Activated naive CD4-positive, alpha-beta T cell treated with anti-CD3 and anti-CD28 coated beads, Interleukin-2, amount 50 U/mL, for 72 hours (primary cell): ENCODE measurements at places on chromosomes 7 and 10.

GRCh38 chr7:126016722-126017121 is 1087.1 kb upstream of the POT1 start:
- no peak for DNase-seq

GRCh38 chr10:79254333-79255006 is 92.8 kb upstream of the PPIF start:
- no peak for DNase-seq

DNA sequence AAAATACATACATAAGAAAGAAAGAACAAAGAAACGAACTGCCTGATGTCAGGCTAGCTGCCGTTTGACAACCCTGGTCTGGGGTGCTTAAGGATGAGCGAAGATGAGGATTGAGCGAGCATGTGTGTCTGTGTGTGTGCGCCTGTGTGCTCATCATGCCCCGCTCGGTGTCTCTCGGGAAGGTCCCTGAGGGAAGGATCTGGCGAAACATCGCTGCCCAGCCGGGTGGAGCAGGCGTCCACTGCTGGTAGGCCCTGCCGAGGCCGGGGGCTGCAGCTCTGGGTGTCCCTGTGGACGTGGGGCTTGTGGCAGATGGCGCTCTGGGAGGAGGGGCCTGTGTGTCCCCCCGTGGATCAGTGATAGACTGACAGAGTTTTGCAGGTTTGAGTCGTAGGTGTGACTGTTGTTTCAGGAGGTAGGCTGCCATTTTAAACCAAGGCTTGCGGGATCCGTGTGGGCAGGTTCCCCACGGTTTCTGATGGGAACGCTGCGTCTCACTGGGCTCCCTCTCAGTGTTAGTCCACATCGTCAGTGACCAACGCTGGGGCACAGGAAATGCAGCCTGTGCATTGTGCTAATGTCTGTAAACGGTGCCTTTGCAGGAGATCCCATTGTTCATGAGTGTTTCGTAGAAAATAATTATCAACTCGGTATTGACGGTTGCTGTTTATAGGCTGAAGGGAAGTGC is 5.9 kb upstream of the SUN1 start:
- no peak for DNase-seq

- DNase-seq = no peak
Measured at GRCh38 chr7:99928188-99928587, 1.2 kb downstream of the GJC3 start.

GRCh38 chr7:11239316-11239715 is 265.6 kb downstream of the PHF14 start:
- no peak for DNase-seq

- DNase-seq = no peak
Measured at GRCh38 chr7:34354899-34355298, 303.1 kb upstream of the NPSR1 start.

DNA sequence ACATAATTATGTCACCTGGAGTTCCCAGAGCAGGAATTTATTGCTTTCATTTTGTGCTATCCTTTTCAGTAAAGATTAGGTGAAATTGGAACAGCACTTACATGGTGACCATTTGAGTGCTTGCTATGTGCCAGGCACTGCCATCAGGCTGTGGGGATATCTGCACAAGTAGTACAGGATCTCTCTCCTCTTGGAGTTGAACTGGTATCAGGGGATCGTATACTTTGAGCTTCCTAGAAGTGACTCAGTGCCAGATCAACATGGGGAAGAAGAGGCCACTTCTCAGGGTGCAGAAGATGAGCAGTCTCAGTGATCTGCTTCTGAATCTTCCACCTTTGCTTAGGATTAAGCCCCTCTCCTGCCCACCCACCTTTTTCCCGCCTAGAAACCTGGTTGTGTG is 29.5 kb downstream of the SGPL1 start:
- no peak for DNase-seq
